ENCODE measurements at places on chromosomes 16 and 17.

GRCh38 chr17:57375770-57376225 is 119.5 kb downstream of the MSI2 start:
- no peak for DNase-seq

DNA sequence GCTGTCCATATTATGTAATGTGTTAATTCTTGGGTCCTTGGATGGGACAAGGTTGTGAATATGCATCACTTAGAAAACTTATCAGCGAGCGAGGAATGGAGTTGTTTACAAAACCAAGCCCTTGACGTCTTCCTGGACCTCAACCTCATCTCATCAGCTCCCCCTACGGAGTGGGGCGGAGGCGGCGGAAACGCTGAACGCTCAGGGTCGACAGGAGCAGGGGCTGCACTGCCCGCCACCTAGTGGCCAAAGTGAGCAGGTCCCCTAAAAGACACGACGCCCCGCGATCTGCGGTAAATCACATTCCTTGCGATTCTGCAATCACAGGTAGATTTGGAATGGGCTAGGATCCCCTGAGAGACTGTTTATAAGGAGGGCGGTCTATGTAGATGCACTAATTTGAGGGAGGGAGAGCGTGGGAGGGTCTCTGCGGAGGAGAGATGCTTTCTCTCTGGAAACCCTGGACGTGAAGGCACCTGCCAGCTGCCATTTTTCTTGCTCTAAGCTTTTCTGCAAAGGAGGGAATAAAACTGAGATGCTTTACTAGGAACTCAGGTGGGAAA is 5.4 kb upstream of the ICAM2 start:
- DNase-seq = peak; percentile 23

DNA sequence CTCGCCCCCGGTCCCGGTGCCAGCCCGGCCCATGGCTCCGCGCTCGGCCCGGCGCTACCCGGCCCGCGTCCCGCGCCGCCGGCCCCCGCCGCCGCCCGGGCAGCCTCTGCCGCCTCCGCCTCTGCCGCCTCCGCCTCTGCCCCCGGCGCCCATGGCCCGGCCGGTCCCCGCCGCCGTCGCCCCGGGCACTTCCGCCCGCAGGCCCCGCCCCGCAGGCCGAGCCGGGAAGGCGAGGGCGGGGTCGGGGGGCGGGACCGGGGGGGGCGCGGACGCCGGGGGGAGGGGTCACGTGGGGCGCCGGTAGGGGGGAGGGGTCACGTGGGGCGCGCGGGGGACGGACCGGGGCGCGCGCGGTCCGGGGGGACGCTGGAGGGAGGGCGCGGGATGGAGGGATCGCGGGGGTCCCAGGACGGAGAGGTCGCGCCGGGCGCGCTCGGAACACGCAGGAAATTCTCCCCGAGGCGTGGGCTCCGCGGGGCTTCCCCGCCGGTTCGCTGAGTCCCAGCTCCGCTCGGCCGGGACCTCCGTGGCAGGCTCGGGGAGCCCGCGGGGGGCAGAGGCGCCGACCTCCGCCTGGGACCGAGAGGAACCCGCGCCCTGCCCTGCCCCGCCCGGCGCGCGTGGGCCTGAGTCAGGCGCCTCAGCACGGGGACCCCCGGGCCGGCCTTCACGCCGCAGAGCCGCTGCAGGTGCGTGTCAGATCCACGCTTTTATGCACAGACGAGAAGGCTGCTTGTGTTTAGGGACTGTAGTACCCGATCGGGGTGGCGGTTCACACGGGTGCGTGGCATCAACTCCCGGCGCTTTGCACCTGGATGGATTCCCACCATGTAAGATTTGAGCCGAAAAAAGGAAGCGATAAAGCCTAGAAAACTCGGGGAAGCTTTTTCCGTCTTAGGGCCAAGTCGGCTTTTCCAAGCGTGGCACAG is at the start of gene PGAP6:
Gene PGAP6, minus strand, starts transcription at position 190 of the 929 bp plus-strand sequence. Its CDS starts 157 bp downstream, at position 33.
- no peak for DNase-seq

GRCh38 chr16:31528523-31529107 is 915 bp downstream of the AHSP start:
- no peak for DNase-seq

DNA sequence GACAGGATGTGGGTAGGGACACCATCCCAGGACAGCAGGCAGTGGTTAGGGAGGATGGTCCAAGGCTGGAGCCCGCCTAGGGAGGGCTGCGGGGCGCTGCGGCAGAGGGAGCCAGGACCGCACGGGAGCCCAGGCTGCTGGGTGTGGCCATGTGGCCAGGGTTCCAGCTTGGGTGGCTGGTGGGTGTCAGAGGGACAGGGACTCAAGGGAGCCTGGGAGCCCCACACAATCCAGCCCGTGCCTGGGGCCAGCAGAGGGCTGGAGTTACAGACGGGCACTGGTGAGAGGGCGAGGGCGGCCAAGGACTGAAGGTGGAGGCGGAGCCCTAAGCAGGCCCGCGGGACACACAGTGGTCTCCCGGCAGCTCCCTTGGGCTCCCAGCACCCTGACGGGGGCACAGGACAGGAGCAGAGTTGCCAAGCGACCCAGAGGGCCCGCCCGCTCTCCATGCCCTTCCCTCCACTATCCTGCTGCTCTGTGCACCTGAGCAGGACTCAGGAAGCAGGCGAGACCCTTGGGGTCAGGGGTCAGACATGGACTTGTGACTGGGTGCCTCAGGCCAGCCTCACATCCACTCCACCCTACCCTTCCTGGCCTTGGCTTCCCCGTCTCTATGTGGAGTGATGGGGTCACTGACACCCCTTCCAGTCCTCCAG is 7.1 kb downstream of the MRPL28 start:
- no peak for DNase-seq

DNA sequence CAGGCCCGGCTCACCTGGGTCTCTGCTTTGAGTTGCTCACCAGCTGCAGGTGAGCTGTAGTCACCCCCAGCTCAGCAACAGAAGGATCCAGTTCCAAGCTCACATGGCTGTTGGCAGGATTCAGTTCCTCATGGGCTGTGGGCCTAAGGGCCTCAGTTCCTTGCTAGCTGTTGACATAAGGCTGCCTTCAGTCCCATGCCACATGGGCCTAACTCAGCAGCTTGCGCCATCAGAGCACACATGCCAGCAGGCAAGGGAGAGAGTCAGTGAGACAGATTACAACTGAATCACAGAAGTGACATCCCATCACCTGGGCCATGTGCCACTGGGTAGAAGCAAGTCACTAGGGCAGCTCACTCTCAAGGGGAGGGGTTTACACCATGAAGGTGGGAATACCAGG is 24.7 kb downstream of the PSMD7 start:
- no peak for DNase-seq

- DNase-seq = no peak
These were observed 204.4 kb upstream of the HS3ST3A1 start for GRCh38 chr17:13806092-13806491.

DNA sequence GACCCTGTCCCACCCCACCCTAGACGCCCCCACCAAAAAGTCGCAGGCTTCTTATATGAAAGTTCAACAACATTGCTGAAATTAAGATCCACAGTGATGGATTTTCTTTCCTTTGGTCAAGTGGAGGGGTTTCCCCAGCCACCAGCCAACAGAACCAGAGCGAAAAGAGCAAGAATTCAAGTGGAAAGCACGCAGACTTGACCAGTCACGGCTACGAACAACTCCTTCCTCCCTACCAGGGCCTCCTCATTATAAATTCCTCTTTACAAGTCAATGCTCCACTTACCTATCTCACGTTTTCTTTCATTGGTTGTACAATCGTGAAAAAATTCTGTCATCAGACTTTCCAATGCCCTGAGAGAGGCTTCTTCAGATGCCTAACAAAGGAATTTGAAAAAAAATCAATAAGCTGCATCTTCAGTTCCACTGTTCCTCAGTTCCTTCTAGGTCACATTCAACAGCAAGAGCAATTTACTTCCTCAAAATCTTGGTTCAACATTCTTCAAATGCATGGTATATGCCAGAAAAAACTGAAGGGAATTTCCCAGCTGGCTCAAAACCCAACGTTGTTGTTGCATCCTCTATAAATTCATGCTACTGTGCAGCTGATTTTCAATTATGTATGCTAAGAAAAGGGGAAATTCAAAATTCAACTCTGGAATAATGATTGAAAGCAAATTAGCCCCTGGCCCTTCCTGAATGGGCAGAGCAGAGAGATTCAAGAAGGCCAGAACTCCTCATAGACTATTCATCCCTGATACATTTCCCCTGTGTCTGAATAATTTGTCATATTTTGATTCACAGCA is 30.9 kb downstream of the XPO6 start:
- DNase-seq = no peak

GRCh38 chr17:5809056-5809455 is 224.7 kb upstream of the NLRP1 start:
- DNase-seq = no peak

GRCh38 chr17:5396612-5397011 is 22.9 kb downstream of the NUP88 start:
- DNase-seq = no peak

- DNase-seq = peak; percentile 98
These were observed 79.5 kb downstream of the ANKRD11 start for GRCh38 chr16:89410794-89411309.

- DNase-seq = no peak
These were observed 1542.6 kb upstream of the CDH8 start for GRCh38 chr16:63578791-63579190.

- no peak for DNase-seq
These were observed 178.3 kb downstream of the CDK5R1 start for GRCh38 chr17:32664936-32665583.

DNA sequence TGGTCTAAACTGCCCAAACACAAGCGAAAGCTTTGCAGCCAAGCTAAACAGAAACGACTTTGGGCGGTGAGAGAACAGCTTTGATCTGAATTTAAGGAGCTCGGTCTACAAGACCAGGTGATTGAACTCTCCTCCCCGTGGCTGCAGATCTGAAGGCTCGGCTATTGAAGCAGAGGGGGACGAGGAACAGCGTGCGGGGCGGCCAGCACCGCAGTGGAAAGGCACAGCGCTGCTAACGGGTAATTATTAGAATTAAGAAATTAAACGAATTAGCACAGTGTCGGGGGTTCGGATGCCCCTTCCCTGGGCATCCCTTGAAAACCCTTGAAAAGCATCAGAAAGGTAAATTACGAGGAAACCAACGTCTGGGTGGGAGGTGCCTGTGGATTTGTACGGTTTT is 431 bp downstream of the TEKT3 start:
- no peak for DNase-seq

DNA sequence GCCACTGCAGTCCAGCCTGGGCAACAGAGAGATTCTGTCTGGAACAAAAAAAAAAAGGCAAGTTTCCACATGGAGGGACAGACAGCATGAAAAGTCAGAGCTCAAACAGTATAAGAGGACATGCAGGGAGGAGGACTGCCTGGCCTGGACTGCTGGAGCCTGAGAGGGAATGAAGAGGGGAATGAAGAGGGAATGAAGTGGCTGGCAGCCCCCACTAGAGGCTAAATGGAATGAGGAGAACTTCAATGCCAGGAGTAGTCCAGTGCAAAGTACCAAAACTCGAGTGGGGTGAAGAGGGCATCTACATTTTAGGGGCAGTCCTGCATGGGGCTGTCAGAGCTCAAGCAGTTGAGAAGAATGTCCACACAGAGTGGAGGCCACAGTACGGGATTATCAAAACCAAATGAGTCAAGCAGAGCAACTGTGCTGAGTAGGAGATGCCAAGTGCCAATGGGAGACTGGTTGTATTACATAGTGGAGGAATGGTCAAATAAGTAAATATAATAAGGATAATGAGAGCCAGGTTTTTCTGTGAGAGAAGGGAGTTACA is 22.9 kb downstream of the IKZF3 start:
- no peak for DNase-seq

DNA sequence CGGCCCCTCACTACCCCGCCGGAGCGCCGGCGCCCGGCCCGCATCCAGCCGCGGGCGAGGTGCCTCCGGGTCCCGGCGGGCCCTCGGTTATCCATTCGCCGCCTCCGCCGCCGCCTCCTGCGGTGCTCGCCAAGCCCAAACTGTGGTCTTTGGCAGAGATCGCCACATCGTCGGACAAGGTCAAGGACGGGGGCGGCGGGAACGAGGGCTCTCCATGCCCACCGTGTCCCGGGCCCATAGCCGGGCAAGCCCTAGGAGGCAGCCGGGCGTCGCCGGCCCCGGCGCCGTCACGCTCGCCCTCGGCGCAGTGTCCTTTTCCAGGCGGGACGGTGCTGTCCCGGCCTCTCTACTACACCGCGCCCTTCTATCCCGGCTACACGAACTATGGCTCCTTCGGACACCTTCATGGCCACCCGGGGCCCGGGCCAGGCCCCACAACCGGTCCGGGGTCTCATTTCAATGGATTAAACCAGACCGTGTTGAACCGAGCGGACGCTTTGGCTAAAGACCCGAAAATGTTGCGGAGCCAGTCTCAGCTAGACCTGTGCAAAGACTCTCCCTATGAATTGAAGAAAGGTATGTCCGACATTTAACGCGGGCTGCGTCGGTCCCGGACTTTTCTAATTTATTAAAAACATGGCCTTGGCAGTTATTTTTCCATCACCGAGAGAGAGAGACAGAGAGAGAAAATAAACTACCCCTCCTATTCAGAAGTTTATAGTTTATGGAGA is 2.8 kb downstream of the IRX5 start:
- DNase-seq = no peak

DNA sequence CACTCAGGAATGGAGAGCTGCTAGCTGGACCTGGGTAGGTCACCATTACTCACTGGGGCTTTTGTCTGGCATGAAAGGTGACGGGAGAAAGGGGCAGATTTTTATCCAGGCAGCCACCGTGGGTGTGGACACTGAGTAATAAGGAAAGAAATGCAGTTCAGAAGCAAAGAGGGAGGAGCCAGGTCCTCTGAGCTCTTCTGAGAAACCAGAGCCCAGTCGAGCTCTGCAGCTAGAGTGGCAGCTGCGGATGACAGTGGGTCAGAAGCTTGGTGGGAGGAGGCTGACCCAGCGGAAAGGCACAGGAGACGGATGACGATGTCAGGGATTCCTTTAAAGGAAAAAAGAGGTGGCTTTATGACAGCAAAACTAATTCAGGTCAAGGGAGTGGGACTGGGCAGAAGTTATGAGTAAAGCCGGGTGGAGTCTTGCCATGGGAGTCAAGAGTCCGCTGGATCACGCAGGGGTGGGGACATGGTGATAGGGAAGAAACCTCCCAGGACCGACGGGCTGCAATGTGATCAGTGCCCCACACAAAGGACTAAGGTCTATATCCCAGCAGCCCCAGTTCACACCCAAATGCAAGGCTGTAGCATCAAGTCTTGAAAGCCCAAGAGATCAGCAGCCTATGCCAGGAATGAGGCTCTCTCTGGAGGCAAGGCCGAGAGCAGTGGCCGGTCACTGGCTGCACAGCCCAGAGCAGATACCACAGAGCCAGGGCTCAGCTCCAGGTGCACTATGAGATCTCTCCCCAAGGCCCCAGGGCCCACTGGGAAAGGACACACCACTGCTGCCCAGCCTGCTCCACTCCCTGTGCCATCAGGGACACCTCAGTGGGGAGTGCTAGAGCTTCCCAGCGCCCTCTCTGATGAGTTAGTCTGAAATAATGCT is 6.3 kb upstream of the MNT start:
- DNase-seq = peak; percentile 58
